ENCODE measurements at places on chromosomes 5 and 9.
A peak's percentile ranks its signal among the peaks of the same experiment; 100 is the strongest.

DNA sequence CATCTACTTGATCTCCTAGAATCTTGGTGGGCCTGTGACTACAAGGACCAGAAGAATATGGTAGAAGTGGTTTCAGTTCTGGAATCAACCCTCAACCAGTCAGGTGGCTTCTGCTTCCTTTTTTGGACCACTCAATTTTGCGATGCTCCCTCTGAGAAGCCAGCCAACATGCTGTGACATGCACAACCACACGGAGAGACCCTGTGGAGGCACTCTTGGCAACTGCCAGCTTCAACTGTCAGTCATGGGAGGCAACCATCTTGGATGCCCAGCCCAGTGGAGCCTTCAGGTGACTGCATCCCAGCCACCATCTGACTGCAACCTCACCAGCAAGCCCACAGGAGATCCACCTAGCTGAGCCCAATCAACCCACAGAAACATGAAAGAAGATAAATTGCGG, 137.3 kb downstream of the FAM114A2 start:
- no peak for DNase-seq

DNA sequence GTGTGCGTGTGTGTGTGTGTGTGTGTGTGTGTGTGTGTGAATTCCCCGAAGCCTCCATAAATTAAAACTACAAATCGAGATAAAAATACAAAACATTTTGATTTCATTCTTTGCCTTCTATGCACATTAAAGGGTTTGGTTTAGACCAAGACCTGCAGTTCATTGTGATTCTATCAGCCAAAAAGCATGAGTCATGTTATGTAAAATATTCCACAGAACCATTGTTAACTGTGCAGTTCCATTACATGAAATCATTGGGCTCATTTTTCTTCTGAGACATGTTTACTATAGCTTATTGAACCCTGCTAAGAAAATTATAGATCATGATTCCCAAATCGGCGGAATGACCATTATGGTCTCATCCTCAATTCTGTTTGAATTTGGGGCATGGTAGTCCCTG, 11.7 kb downstream of the CAVIN4 start:
- DNase-seq: no peak

- no peak for DNase-seq
These were observed 274.5 kb upstream of the PTGER4 start for GRCh38 chr5:40405230-40405629.

GRCh38 chr9:121098567-121099198, 23.9 kb downstream of the CNTRL start:
- DNase-seq: no peak

DNA sequence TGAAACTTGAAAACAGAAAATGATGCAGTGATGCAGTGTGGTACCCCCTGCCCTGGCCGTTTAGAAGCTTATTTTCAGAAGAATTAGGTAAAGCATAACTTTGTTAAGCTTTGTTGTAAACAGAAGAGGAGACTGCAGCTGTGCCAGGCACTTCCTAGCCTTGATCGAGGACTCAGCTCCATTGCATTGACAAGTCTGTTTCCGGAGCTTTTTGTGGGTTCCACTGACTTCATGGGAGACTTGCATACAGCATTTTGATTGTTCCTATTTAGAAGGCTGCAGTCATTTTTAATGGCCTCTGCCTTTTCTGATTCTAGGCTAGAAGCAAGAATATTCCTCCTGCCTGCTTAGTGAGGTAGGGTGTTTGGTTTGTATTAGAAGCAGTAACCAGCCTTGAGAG, 12.3 kb downstream of the MVB12B start:
- no peak for DNase-seq

GRCh38 chr5:24368115-24368514, 276.7 kb downstream of the CDH10 start:
- DNase-seq: no peak

- DNase-seq: no peak
These were observed 37.3 kb upstream of the MAMDC2 start for GRCh38 chr9:70006306-70006705.

DNA sequence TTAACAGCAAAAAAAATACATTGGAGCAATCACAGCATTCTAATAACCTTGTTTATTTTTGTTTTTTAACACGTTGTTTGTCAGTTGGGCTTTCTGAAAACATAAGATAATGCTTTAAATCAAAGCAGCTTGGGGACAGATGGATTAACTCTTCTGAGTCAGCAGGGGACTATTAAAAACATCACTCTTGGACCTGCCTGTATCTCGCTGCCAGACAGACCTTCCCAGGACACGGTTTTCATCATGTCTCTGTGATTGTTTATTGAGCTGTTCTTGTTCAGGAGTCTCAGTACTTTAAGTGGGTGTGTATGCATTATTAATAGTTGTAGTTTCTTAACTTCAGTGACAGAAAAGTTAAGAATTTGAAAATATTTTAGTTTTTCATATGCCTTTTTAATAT, 173.2 kb downstream of the SH3GL2 start:
- DNase-seq: no peak

DNA sequence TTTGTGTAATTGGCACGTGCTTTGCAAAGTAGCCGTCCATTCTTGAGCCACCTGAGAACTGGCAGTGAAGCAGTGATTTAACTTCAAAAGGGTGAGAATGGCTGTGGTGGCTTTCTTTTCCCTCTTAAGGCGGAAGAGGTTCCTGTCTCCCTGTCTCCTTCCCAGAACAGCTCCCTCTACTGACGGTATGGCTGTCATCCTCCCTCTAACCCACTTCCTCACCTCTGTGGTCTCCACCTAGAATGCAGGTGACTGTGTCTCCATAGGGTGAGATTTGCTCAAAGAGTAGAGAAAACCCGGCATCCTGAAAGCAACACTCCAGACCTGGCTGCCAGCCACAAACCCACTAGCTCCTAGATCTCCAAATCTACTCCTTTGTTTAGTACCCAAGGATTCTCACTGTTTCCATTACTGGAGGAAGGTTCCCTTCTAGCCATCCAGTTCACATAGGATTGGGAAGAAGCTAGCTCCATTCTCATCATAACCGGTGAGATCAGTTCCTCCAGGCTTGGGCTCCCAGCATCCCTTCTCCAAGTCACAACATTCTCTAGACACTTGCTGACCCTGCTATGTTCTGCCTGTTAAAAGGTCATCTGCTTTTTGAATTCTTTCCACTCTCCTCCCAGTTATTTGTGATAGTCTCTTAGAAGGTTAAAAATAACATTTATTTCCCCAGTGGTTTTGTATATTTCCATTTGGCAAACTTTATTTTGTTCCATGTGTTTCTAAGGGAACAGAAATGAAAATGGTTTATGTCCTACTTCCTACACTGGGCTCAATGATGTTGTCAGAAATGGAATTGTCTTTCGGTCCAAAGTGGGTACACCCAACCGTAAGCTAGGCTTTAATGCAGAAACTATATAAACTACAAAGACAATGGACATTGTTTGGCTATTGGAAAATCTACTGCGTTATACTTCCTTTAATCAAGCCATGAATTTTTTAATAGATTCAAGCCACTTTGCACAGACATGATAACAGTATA, 269.4 kb downstream of the CWC27 start:
- peak; percentile 63 for DNase-seq

DNA sequence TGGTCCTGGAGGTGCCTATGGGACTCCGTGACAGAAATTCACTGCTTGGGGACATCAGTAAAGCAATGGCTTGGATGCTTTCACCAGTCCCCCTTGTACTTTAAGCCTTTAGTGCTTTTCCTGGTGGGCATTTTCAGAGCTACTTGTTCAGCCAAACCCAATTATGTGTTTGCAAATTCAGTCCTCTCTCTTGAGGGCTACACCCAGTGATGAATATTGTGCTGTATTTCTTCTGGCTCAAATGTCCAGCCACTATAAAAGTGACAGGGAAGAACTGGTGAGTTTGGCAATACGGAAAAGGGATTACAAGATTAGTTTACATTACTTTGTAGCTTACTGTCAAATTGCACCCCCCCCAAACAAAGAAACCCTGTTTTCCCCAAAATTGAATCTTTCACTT, 4.5 kb downstream of the THBS4 start:
- DNase-seq: no peak

GRCh38 chr9:100322954-100323536, 29.7 kb downstream of the TEX10 start:
- DNase-seq: peak; percentile 50

- DNase-seq: no peak
These were observed 200.5 kb upstream of the POU5F2 start for GRCh38 chr5:93941897-93942296.

Data from T47D (cell line).